ENCODE measurements at places on chromosomes 6 and 20.

DNA sequence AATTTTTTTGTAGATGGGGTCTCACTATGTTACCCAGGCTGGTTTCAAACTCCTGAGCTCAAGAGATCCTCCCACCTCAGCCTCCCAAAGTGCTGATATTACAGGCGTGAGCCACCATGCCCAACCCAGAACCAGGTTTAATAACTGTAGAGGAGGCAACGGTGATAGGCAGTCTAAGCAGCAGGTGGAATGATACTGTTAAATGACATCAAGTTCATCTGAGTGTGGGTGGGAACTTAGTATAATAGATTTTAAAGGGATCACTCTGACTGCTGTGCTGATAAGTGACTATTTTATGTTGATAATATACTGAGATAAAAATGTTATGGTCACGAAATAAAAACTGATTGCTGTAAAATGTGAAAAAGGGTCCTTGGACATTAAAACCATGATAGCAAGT lies 31.1 kb downstream of the PCNA start:
- no peak for DNase-seq

- no peak for DNase-seq
Measured at GRCh38 chr20:45359406-45360148, 3.4 kb upstream of the SYS1 start.

GRCh38 chr6:161636882-161637430 lies 363.1 kb upstream of the AGPAT4 start:
- DNase-seq, result no peak

DNA sequence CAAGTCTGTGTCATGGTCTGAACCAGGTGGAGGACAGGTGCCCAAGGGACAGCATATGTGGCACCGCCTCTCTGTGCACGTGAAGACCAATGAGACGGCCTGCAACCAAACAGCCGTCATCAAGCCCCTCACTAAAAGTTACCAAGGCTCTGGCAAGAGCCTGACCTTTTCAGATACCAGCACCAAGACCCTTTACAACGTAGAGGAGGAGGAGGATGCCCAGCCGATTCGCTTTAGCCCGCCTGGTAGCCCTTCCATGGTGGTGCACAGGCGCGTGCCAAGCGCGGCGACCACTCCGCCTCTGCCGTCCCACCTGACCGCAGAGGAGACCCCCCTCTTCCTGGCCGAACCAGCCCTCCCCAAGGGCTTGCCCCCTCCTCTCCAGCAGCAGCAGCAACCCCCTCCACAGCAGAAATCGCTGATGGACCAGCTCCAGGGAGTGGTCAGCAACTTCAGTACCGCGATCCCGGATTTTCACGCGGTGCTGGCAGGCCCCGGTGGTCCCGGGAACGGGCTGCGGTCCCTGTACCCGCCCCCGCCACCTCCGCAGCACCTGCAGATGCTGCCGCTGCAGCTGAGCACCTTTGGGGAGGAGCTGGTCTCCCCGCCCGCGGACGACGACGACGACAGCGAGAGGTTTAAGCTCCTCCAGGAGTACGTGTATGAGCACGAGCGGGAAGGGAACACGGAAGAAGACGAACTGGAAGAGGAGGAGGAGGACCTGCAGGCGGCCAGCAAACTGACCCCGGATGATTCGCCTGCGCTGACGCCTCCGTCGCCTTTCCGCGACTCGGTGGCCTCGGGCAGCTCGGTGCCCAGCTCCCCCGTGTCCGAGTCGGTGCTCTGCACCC lies 109.5 kb upstream of the RAB32 start:
- no peak for DNase-seq

DNA sequence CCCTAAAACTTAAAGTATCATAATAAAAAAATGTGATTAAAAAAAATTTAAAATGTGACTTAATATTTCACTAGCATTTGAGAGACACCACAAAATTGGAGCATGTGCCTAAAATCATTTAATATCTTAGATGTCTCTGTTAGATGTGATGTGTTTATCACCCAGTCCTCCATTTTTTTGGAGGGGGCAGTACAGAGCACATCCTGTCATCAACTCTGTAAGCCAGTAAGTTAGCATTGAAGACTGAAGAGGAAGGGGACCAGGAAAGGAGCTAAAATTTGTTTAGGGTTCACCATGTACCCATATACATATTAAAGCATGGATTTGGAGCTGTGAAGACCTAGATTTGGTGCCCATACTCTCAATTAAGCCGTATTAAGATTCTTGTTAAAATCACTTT lies 30.7 kb upstream of the ADIG start:
- DNase-seq, result no peak

GRCh38 chr6:141705431-141705830 lies 427.3 kb upstream of the GJE1 start:
- DNase-seq, result no peak

DNA sequence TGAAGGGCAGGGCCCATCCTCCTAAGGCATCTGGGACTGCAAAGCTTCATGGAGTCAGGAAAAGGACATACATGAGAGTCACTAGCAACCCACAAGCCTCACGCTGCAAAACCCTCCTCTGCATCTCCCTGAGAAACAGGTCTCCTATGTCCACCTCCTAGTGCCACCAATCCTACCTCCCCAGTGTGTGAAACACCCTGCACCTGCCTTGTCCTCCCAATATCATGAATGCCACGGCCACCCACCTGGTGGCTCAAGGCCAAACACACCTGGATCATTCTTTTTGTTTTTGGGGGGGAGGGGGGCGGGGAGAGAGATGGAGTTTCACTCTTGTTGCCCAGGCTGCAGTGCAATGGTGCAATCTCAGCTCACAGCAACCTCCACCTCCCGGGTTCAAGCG lies 90.5 kb downstream of the ZMYND8 start:
- no peak for DNase-seq

- DNase-seq, result no peak
Measured at GRCh38 chr20:2903686-2904085, 30.4 kb downstream of the PTPRA start.

DNA sequence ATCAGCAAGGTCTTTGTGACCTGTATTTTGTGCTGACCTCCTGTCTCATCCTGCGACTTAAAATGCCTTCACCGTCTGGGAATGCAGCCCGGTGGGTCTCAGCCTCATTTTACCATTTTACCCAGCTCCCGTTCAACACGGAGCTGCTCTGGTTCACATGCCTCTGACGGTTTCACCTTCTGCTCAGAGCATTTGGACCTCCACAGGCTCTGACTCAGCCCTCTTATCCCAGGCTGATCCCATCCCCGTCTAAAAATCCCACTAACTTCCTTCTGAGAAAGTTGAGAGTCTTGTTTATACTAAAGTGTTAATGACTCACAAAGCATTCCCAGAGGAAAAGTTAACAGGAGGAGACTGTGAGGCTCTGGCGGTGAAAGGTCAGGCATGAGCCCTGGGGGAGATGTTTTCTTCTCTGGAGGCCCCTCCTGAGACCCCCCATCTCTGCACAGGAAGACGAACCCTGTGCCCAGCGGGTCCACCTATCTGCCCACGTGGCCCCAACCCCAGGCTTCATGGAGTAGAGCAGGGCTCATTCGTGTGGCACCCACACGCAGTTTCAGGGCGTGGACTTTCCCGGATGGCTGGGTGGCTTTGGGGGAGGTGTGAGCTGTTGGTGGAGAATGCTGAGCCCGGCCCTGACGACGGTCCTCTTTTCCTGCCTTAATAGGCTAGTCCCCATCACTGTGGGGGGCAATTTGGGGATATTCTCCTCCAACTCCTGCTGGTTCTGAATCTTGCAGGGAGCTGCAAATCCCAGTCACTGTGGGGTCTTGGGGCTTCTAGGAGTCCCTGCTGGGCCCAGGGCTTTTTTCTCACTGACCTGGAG lies 3.3 kb upstream of the BIRC7 start:
- no peak for DNase-seq

DNA sequence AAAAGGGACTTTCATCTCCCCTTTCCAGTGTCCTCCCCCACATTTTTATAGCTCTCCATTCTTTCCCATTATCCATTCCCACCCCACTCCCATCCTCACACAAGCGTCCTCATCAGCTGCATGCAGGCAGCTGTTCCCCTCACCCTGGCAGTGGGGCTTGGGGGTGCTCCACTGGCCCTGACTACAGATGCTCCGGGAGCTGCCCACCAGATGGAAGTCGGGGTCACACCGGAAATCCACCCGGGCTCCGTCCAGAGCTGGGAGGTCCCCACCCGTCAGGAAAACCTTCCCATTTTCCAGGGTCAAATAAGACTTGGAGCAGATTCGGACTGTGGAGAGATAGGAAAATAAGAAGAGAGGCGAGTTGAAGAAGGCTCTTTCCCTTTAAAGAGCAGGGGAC lies 2.7 kb downstream of the GABBR1 start:
- DNase-seq, result no peak

DNA sequence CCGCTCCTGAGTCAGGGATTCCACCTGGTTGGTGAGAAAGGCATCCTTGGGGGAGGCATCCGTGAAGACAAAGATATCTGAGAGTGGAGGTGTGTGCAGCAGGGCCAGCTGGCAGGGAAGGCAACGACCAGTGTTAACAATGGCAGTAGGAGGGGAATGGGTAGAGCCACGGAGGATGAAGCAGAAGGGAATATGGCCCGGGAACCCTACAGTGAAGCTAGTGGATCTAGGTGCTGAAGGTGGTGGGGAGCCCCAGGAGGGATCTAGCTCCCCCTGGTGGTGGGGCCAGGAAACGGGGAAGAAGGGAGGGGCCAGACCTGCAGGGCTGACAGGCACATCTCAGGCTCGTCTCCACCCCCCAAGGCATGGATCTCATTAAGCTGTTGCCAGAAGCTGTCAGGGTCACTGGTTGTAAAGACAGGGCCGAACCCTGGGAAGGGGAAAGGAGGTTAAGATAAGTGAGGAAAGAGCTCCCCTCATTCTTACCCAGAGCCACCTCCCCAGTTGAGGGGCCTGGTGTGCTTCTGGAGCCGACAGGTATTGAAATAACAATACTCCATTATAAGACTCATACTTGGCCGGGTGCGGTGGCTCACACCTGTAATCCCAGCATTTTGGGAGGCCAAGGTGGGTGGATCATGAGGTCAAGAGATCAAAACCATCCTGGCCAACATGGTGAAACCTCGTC lies 7.3 kb downstream of the VWA7 start:
- no peak for DNase-seq

GRCh38 chr6:38846361-38846760 lies 131.2 kb downstream of the DNAH8 start:
- DNase-seq, result no peak

- no peak for DNase-seq
Measured at GRCh38 chr6:142693441-142693840, 251.5 kb downstream of the HIVEP2 start.

Measured in midbrain (tissue), 1 donor.